ENCODE measurements at places on chromosomes 7 and 10.

DNA sequence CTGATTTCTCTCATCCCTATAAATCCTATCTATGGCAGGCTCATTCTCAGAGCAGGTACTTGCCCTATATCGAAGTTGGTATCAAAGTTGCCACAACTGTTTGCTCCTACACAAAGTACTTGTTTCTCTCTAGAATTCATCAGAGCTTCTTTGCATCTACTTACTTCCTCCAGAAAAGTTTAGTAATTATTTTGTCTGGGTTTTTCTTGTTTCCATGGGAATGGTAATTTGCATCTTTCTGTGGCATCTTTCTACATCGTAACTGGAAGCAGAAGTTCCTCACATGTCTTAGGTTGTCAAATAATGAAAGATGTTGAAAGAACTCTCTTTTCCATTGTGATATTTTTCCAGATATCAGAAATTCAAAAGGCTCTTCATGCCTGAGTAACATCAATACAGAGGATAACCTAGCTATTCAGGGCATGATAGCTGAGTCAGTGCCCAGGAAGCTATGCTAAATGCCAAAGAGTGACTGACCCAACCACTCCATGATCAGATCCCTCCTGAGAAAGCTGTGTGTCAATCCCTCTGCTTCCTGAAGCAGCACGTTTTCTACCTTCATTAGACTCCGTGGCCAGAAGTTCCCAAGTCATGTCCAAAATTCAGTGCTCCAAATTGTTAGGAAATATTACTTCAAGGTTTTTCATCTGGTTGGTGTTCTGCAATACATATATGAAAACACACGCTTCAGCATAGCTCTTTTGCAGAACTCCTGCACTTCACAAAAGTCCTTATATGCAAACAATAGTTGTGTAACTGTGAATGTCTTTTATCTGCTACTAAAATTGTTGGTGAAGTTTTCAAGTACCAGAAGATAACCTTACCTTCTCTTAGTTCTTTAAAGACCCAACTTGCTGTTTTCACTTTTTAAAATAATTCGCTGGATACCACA lies 216.5 kb downstream of the VTI1A start:
- DNase-seq, result no peak

DNA sequence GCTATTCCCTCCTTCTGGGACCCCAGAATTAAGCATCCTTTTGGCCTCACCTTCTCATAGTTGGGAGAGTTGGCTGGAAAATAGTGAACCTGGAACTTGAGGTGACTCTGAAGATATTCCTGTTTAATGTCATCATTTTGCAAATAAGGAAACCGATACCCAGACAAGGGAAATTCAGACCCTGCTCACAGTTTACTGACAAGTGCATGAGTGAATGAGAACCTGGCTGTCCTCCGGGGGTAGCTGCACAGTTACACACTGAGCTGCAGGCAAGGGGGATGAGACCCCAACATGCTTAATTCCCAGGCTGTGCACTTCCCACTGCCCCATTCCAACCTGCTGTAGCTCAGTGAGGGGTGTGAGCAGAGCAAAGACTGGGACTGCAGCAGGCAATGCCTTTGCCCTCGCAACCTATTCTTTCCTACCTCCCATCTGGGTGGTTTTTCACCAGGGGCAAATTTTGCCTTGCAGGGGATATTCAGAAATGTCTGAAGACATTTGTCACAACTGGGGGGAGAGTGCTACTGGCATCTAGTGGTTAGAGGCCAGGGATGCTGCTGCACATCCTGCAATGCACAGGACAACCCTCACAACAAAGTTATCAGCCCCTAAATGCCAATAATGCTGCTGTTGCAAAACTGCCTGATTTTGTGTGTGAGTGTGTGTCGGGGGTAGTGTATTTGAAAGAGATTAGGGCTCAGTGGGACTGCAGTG lies 136.2 kb downstream of the SORCS3 start:
- DNase-seq, result no peak

DNA sequence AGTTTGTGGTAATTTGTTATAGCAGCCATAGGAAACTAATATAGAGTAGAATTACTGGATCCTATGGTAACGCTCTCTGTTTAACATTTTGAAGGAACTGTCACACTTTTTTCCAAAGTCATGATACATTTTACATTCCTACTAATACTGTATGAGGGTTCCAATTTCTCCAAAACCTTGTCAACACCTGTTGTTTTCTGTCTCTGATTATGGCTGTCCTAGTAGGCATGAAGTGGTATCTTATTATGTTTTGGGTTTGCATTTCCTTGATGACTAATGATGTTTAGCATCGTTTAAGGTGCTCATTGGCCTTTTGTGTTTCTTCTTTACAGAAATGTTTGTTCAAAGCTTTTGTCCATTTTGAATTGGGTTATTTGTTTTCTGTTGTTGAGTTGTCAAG lies 69.6 kb downstream of the VPS50 start:
- no peak for DNase-seq

- no peak for DNase-seq
Observed at GRCh38 chr10:110356628-110357245, 52.0 kb upstream of the SMNDC1 start.

GRCh38 chr7:64879086-64879730 lies 23.9 kb upstream of the ZNF273 start:
- DNase-seq, result no peak

- DNase-seq, result no peak
Observed at GRCh38 chr10:71432101-71432905, 35.6 kb downstream of the CDH23 start.

- no peak for DNase-seq
Observed at GRCh38 chr7:106788637-106789036, 76.4 kb upstream of the PIK3CG start.

DNA sequence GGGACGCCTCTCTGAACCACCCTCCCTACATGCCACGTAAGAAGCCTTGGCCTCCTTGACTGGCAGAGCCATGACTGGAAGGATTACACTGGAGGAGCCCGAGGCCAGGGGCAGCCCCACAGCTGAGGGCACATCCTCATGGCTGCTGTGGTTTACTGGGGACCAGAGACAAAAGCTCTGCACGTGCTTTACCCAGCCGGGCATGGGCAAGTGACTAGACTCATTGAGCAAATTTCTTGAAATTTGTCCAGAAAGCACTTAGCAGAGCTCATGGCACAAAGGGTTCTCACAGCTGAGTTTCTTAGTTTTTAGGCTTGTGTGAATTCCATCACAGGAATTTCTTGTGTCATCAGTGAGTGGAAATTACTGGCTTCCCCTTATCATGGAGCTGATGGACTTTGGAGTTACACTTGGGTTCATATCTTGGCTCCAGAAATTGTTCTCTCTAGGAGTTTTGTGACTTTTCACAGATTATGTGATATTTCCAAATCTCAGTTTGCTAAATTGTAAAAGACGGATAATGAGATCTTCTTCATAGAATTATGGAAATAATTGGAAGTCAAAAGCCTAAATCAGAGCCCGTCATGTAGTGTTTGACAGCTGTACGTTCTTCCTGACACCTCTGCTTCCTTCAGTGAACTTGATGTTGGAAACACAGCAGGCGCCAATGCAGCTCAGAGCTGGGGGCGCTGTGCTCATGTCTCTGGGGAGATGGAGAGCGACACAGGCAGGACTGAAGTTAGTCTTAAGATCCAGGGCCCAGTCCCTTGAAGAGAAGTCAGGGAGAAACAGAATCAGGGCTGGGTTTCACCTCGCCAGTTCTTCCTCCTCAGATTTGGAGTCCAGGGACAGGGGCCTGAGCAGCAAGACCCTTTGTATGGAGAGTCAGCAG lies 47.7 kb upstream of the MGAM2 start:
- DNase-seq, result no peak

DNA sequence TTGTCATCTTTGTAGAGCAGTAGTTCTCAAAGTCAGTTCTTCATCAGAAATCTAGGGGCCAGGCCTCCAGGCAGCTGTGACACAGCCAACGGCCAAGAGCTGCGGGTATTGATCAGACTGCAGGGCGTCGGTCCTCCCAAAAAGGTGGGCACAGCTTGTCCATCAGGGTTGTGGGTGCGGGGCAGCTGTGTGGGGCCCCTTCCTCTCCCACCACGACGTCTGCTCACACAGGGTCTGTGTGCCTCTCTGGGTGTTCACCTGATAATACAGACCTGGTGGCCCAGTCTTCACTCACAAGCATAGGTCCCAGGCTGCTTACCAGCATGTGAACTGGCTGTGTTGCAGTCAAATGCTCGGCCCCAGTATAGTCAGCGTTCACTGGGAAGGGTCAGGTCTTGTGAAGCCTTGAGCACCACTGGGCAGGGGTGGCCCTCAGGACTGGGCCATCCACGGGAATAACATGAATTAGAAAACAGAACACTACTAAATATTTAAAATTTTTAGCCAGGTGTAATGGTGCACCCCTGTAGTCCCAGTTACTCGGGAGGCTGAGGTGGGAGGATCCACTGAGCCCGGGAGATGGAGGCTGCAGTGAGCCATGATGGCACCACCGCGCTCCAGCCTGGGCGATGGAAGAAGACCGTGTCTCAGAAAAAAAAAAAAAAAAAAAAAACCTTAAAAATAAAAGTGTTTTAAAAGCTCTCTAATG lies 102.8 kb upstream of the DIP2C start:
- DNase-seq, result no peak

DNA sequence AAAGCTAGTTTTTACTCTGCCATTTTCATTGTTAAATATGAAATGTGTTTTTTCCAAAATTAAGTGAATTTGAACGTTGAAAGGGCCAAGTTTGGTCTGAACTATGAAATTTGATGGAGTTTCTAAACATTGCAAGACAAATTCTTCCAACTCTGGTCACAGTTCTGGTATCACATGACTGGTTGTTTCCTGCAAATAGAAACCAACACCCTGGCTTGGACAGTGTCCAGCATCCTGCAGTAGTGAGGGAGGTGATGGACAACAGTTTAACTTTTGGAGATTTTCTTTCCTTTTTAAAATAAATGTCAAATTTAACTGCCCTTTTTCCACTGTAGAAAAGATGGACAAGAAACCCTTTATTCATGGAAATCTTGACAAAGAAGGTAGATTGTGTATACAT lies 54.8 kb upstream of the AGBL3 start:
- no peak for DNase-seq

DNA sequence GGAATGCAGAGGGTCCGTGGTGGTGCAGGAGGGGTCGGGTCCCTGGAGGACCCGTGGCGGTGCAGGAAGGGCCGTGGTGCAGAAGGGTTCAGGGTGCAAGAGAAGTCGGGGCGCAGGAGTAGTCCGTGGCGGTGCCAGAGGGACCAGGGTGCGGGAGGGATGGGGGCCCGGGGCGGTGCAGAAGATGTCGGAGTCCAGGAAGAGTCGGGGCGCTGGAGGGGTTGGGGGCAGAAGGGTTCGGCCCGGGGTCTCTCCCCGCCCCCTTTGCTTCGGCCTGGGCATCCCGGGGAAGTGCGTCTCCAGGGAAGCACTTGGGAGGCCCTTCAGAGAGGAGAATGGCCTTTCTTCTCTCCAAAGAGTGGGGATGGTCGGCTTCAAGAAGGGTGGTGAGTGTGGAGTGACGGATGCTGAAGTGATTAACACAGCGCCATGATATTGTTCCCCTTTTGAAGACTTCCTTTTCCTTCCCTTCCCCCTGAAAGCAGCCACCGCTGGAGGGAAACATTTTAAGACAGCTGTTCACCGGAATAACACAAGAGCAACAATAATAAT lies 997 bp downstream of the WDR37 start:
- no peak for DNase-seq

DNA sequence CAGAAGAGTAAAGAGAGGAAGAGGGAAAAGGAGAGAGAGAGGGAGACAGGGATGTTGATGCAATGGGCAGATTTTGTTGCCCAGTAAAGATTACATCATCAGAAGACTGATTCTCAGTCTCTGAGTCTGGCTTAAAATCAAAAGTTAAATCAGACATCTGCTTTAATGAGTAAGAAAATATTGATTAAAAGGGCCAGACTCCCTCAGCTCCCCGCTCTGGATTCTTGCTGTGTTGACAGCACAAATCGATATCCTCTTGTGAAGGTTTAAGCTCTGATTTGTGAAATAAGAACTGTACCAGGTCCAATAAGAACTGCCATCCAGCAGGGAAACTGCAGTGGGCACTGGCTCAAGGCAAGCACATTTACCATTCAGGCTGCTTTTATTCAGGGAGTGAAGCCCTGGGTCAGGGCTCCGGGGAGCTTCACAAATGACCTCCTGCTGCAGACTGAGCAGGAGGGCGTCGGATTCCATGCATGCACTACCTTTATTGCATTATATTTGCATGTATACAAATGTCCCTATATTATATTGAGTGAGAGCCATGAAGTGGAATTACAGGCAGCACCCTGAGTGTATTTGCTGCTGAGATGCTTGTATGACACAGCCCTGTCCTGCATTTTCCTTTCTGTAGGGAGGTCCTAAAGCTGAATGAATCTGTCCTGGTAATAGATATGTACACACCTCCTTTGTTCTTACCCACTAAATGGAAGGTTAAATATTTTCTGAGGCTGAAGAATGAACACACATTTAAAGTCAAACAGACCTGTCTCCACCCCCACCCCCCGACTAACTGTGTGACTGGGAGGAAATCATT lies 401.5 kb downstream of the REEP3 start:
- peak; percentile 39 for DNase-seq

GRCh38 chr7:134755422-134756022 lies 23.9 kb upstream of the CALD1 start:
- peak; percentile 44 for DNase-seq

- peak; percentile 24 for DNase-seq
Observed at GRCh38 chr7:142319970-142320369, 62.1 kb upstream of the PRSS58 start.

DNA sequence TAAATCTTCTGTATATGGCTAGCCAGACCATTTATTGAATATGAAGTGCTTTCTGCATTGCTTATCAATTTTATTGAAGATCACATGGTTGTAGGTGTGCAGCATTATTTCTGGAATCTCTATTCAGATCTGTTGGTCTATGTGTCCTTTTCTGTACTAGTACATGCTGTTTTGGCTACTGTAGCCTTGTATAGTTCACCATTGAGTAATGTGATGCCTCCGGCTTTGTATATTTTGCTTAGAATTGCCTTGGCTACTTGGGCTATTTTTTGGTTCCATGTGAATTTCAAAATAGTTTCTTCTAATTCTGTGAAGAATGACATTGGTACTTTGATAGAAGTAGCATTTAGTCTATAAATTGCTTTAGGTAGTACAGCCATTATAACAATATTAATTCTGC lies 1187.2 kb downstream of the XPNPEP1 start:
- no peak for DNase-seq

DNA sequence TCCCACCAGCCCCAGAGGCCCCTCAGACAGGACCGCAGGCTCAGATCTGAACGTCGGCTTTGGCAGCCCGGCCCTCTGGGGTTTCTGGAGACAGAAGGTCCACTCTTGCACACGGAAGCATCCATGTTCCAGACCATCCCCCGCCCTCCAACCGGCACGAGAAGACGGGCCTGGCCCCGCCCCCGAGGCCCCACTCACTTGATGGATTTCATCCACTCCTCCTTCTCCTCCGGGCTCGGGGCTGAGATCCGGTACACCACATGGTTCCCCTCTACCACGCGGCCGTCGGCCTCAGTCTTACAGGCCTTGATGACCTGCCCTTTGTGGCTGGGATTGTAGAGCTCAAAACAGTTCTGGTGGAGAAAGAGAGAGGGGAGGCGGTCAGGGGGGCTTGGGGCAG lies 107.3 kb downstream of the CYTH3 start:
- no peak for DNase-seq

GRCh38 chr7:134619627-134620331 lies 26.9 kb upstream of the BPGM start:
- no peak for DNase-seq

- DNase-seq, result no peak
Observed at GRCh38 chr7:31997423-31997822, 72.8 kb downstream of the PDE1C start.

All from eye (tissue), 1 donor.